ENCODE measurements at places on chromosomes 12 and 14. TPM values are rescaled to one million over a fixed set of nuclear protein-coding genes. Genes with fewer than 3 reads are reported as not detected.

BCL2L2 gene
- polyA plus RNA-seq: 0.69 TPM

RPS6KA5 gene
- polyA plus RNA-seq: 16.6 TPM

OTOGL gene
- not detected for polyA plus RNA-seq

SLC38A4 gene
- not detected for polyA plus RNA-seq

DLGAP5 gene
- 0.72 TPM for polyA plus RNA-seq

KRT74 gene
- not detected for polyA plus RNA-seq

CLEC1B gene
- polyA plus RNA-seq: not detected

BICDL1 gene
- 1.0 TPM for polyA plus RNA-seq

SRGAP1 gene
- polyA plus RNA-seq: not detected

TPPP2 gene
- polyA plus RNA-seq: not detected

- H3K27ac ChIP-seq: no peak overlapping the region
- H3K36me3 ChIP-seq: no peaks in the 10 kb centered on the region
- H3K4me1 ChIP-seq: no peaks in the 10 kb centered on the region
Measured at GRCh38 chr12:54465857-54466523, 7.4 kb downstream of the GTSF1 start.

- peaks cover 27% of the 10 kb centered on the region for H3K36me3 ChIP-seq
- no peak for DNase-seq
- peak overlapping the region; percentile 95 for H3K27ac ChIP-seq
Measured at GRCh38 chr12:53453953-53454640, 2.2 kb downstream of the PCBP2 start.

- no peak overlapping the region for H3K4me3 ChIP-seq
- no peaks in the 10 kb centered on the region for H3K4me1 ChIP-seq
- peaks cover 2% of the 10 kb centered on the region for H3K27me3 ChIP-seq
- H3K27ac ChIP-seq: no peak overlapping the region
- DNase-seq: no peak
Measured at GRCh38 chr12:71417181-71417580, 22.4 kb upstream of the LGR5 start.

DNA sequence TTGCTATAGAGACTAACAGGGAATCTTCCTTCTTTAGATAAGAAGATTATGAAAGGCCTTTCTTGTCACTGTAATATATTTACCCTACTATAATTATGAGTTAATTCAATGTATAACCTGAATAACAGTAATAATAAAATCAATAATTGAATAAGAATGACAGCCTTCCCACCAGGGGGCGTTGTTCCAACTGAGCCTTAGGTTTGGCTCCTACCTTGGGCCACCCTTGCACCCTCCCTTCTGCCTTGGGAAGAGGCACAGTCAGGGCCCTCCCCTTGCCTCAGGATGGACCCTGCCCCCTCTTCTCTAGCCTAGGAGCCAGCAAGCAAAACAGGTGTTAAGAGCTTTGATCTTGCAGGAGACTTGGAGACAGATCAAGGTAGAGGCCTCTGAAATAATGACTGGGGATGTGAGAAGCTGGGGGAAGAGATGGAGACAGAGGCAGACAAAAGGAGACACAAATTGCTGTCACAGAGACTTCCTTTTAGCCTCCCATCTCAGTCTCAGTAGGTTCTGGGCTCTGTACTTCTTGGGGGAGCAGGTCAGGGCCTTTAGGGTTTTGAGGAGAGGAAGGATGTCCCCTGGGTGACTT lies 40.1 kb upstream of the CISTR start:
- no peak overlapping the region for H3K4me3 ChIP-seq
- no peak overlapping the region for H3K27ac ChIP-seq
- H3K27me3 ChIP-seq: peaks cover 14% of the 10 kb centered on the region
- H3K36me3 ChIP-seq: no peaks in the 10 kb centered on the region
- peak; percentile 10 for DNase-seq

DNA sequence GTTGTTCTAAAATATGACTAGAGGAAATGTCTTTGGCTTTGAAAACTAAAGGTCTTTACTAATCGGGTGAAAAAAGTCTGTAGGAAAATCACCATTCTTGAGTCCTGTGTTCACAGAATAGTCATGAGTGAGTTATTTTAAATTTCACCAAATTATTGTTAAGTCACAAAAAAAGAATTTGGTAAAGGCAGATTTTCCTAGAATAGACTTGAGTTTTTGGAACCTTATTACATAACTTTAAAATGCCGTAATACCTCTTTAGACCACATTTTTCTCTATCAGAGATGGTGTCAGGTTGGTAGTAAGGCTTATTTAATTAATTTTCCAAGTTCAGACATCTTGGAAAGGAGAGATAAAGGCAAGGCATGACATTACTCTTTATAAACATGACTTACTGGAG lies 184.7 kb upstream of the GARIN2 start:
- H3K4me3 ChIP-seq: no peak overlapping the region
- peaks cover 2% of the 10 kb centered on the region for H3K27me3 ChIP-seq
- peaks cover 5% of the 10 kb centered on the region for H3K4me1 ChIP-seq
- peaks cover 6% of the 10 kb centered on the region for H3K36me3 ChIP-seq

- no peaks in the 10 kb centered on the region for H3K4me1 ChIP-seq
- peaks cover 2% of the 10 kb centered on the region for H3K27me3 ChIP-seq
- no peak overlapping the region for H3K4me3 ChIP-seq
Measured at GRCh38 chr12:31620311-31620710, 29.4 kb upstream of the DENND5B start.

DNA sequence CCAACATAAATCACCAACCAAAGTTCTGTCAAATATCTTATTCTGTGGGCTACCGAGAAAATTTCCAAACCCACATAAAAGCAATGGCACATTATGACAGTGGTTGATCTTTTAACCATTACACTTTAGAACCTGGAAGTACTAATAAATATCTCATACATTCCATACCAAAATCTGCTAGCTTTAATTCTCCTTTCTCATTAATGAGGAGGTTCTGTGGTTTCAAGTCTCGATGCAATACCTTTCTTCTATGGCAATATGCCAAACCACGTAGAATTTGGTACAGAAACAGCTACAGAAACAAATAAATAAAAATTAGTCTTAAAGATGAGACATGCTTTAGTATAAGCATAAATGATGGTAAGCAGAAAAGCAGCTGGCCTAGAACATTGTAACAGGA lies 100.7 kb downstream of the ELK3 start:
- peak overlapping the region; percentile 43 for H3K27ac ChIP-seq
- peaks cover 20% of the 10 kb centered on the region for H3K4me1 ChIP-seq
- DNase-seq: no peak
- peaks cover 8% of the 10 kb centered on the region for H3K36me3 ChIP-seq
- no peaks in the 10 kb centered on the region for H3K27me3 ChIP-seq

GRCh38 chr12:87679251-87679650 lies 349.9 kb downstream of the C12orf50 start:
- no peaks in the 10 kb centered on the region for H3K36me3 ChIP-seq
- no peak for DNase-seq
- no peaks in the 10 kb centered on the region for H3K27me3 ChIP-seq
- no peak overlapping the region for H3K4me3 ChIP-seq

- no peak for DNase-seq
- no peaks in the 10 kb centered on the region for H3K4me1 ChIP-seq
- no peaks in the 10 kb centered on the region for H3K27me3 ChIP-seq
Measured at GRCh38 chr12:98679611-98680005, 34.5 kb downstream of the APAF1 start.

- H3K4me1 ChIP-seq: peaks cover 87% of the 10 kb centered on the region
- peaks cover 3% of the 10 kb centered on the region for H3K36me3 ChIP-seq
- H3K27ac ChIP-seq: peak overlapping the region; percentile 92
- peak overlapping the region; percentile 79 for H3K4me3 ChIP-seq
Measured at GRCh38 chr12:111445726-111446581, 40.2 kb downstream of the SH2B3 start.

DNA sequence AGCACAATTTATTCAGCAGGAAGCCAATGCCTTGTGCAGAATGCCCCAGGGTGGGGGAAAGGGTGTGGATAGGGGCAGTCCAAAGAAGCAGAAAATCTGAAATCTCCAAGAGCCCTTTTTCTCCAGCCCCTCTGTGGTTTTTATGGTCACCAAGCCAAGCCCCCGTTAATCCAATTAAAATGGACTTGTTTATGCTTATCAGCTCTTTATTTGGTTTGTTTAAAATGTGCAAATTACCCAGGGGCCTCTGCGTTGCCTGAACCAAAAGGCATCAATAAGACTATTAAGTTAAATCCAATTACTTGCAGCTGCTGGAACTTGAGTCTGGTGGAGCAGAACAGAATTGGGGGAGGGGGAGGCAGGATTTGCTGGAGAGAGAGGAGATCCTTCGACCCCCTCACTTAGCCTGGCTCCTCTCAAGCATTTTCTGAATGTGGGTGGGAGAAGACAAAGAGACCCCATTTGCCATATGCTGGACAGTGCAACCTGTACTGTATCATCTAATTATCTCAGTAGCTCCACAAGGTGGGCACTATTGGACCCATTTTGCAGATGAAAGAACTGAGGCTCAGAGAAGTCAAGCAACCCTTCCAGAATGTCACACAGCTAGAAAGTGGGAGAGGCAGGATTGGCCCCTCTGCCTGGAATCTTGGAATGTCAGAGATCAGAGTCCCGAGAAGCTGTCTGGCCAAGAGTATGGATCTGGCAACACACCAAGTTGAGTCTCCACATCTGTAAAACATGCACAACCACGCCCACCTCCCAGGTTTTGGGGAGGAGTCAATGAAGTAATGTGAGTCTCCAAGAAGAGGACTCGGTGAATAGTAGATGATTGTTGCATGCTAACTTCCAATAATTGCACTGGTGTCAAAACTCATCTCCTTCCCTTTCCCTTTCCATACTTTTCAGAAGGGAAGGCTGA lies 66.9 kb downstream of the CMKLR1 start:
- H3K36me3 ChIP-seq: no peaks in the 10 kb centered on the region
- peaks cover 32% of the 10 kb centered on the region for H3K4me1 ChIP-seq
- peaks cover 2% of the 10 kb centered on the region for H3K27me3 ChIP-seq

GRCh38 chr14:78074561-78074960 lies 95.6 kb upstream of the NRXN3 start:
- no peaks in the 10 kb centered on the region for H3K4me1 ChIP-seq
- no peaks in the 10 kb centered on the region for H3K36me3 ChIP-seq
- H3K27ac ChIP-seq: no peak overlapping the region
- no peak for DNase-seq
- no peak overlapping the region for H3K4me3 ChIP-seq
- no peaks in the 10 kb centered on the region for H3K27me3 ChIP-seq

- DNase-seq: no peak
- no peak overlapping the region for H3K27ac ChIP-seq
- H3K4me3 ChIP-seq: no peak overlapping the region
- H3K4me1 ChIP-seq: no peaks in the 10 kb centered on the region
- no peaks in the 10 kb centered on the region for H3K27me3 ChIP-seq
Measured at GRCh38 chr14:32702562-32702961, 236.1 kb upstream of the NPAS3 start.

GRCh38 chr12:107670999-107671643 lies 14.5 kb upstream of the PWP1 start:
- no peak overlapping the region for H3K4me3 ChIP-seq
- no peaks in the 10 kb centered on the region for H3K4me1 ChIP-seq
- peak; percentile 3 for DNase-seq
- no peaks in the 10 kb centered on the region for H3K36me3 ChIP-seq
- no peak overlapping the region for H3K27ac ChIP-seq

GRCh38 chr14:95697764-95698163 lies 11.5 kb downstream of the TCL1B start:
- no peak for DNase-seq
- no peaks in the 10 kb centered on the region for H3K36me3 ChIP-seq
- H3K4me1 ChIP-seq: no peaks in the 10 kb centered on the region
- H3K4me3 ChIP-seq: no peak overlapping the region
- H3K27me3 ChIP-seq: peaks cover 5% of the 10 kb centered on the region
- no peak overlapping the region for H3K27ac ChIP-seq

DNA sequence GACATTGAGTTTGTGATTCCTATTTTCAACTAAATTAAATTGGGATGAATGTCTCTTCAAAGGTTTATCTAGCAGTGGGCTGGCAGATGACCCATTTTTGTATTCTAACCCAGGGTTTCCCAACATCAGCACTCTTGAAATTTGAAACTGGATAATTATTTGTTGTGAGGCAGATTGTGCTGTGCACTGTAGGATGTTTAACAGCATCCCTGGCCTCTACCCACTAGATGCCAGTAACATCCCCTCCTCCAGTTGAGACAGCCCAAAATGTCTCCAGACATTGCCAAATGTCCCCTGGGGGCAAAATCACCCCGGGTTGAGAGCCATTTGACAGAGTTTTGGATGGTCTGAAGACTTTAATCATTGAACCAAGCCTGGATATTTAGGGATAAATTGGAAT lies 11.1 kb downstream of the DAAM1 start:
- DNase-seq: no peak
- no peak overlapping the region for H3K27ac ChIP-seq
- H3K4me3 ChIP-seq: no peak overlapping the region
- H3K27me3 ChIP-seq: peaks cover 2% of the 10 kb centered on the region
- no peaks in the 10 kb centered on the region for H3K36me3 ChIP-seq

DNA sequence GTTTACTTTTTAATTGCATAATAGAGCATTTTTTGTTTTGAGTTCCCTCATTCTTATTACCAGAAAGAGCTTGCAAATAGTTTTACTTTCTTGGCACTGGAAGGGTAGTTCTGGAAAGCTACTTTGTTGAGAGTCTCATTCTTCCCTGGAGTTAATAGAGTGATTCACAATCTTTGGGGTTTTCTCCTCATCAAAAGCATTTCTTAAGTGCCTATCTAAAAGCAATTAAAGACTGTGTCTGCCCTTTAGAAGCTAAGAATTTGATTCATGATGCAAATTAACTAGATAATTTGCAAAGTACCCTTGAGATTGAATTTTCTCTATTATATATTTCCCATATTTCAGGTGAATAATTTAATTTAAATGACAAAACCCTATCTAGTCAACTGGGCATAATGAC lies 8.1 kb upstream of the BMAL2 start:
- no peak overlapping the region for H3K4me3 ChIP-seq
- H3K36me3 ChIP-seq: peaks cover 26% of the 10 kb centered on the region
- no peak for DNase-seq
- no peaks in the 10 kb centered on the region for H3K27me3 ChIP-seq
- H3K4me1 ChIP-seq: no peaks in the 10 kb centered on the region

DNA sequence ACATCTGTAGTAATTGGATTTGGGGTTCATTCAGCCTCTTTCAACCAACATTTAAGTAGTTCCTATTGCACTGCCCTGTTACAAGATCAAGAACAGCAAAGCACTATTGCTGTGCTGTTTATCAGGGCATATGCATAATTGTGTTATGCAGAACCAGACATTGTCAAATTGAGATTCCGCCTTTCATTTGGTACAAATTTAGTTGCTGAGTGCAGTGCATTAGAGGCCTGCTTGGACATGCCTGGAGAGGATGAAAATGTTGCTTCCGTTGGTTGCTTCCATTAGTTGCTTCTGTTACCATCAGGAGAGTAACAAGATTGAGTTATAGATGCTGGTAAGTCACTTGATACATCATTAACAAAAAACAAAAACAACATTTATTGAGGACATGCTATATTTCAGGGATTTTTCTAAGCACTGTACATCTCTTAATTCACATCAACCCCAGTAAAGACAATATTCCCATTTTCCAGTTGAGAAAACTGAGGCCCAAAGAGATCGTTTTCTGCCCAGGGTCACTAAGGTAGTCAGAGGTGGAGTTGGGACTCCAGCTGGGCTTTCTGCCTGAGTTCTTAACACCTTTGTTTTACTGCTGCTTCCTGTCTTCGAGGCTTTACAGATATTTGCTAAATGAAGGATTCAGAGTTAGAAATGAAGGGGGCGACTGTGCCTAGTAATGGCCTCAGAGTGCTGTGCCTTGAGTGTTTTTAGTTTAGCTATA lies 79.3 kb downstream of the PPP2R5C start:
- H3K4me3 ChIP-seq: peak overlapping the region; percentile 38
- no peak for DNase-seq
- peaks cover 11% of the 10 kb centered on the region for H3K36me3 ChIP-seq
- H3K27ac ChIP-seq: peak overlapping the region; percentile 94

GRCh38 chr14:55913324-55914025 lies 204.7 kb upstream of the PELI2 start:
- H3K4me3 ChIP-seq: no peak overlapping the region
- no peak overlapping the region for H3K27ac ChIP-seq
- no peaks in the 10 kb centered on the region for H3K27me3 ChIP-seq

GRCh38 chr12:128698301-128698972 lies 125.3 kb downstream of the SLC15A4 start:
- no peaks in the 10 kb centered on the region for H3K27me3 ChIP-seq
- H3K36me3 ChIP-seq: no peaks in the 10 kb centered on the region
- peaks cover 59% of the 10 kb centered on the region for H3K4me1 ChIP-seq
- peak; percentile 39 for DNase-seq

All from immature natural killer cell (primary cell).